Retina (tissue), 1 donor: ENCODE measurements at places on chromosomes 12 and 14.
A peak's percentile ranks its signal among the peaks of the same experiment; 100 is the strongest.

DNA sequence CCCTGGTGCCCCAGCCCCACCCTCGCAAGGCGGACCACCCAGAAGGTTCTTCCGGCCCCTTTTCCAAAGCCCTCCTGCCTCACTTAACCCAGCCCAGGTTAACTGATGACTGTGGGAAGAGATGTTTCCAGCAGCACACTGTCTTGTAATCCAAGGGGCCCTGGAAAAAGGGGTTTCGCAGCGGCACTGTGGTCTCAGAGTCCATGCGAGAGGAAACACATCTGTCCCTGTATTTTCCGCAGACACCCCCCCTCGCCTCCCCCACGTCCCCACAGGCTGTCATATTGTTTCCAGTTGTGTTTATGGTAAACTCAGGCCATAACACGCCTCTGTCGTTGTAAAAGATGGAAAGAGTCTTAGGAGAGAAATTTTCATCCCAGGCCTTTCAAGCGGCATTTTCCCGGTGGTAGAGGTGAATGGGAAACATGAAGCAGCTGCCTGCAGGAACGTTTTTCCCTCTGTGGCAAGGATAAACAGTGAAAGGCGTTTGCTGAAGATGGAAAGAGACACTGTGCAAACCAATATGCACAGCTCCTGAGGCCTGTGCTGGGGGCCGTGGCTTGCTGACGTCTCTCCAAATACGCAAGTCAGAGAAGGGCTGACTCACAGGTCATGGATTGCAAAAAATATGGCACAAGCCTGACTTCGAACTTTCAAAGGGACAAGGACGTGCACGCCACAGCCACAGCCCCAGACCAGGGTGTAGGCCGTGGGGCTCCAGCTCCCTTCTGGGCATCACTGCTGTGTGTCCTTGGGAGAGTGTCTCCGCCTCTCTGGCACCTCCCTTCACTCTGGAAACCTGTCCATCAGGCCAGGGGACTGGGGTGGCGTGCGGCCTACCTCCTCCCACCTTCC lies 22.5 kb upstream of the FZD10 start:
- no peak for DNase-seq

DNA sequence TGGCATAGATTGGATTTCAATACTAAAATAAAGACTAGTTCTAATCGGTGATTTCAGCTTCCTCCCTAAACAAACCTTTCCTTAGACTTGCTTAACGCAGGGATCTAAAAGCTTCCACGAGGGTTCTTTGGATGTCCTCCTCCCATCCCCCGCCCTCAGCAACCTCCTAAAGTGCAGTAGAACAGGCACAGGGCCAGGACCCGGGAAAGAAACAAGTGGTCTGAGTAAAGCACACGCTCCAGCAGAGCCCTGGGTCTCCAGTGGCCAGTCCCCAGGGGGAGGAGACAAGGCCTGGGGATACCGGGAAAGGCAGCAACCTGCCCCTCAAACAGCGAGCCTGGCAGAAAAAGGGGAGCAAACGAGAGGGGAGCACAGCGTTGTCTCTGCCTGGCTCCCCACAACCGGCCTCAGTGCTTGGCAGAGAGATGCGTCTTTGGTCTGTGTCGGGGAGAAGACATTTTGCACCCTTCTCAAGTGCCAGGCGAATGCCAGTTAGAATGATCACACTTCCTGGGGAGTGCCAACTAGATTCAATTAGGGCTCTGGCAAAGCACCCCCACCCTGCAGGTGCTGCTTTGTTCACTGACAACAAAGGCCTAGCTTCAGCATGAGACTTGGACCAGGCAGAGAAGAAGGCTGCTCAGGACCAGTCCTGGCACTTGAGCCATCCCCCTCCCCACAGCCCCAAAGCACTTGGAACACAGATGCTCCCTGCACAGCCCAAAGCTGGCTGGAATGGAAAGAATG lies 17.1 kb upstream of the SLC6A12 start:
- DNase-seq = peak; percentile 16

DNA sequence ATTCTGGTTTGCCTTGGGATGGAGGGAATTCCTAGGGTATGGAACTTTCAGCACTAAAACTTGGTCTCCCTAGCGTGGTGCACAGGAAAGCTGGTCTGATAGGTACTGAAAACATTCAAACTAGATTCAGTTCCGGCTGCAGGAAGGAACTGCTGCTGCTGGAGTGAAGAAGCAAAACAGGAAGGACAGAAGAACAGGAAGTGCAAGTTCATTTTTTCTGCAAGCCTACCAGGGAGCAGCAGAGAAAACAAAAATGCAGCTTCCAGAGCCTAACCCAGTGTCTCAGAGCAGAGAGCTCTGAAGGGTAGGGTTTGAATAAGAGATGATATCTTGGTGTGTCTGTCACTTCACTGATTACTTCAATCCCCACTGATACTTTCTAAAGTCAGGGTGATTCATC lies 165.2 kb downstream of the VRK1 start:
- no peak for DNase-seq

GRCh38 chr12:103962493-103962892 lies 3.2 kb upstream of the TDG start:
- no peak for DNase-seq

GRCh38 chr12:25997201-25997963 lies 38.9 kb downstream of the RASSF8 start:
- DNase-seq = peak; percentile 32

GRCh38 chr12:122031342-122032216 lies 9.9 kb downstream of the BCL7A start:
- DNase-seq = peak; percentile 64

DNA sequence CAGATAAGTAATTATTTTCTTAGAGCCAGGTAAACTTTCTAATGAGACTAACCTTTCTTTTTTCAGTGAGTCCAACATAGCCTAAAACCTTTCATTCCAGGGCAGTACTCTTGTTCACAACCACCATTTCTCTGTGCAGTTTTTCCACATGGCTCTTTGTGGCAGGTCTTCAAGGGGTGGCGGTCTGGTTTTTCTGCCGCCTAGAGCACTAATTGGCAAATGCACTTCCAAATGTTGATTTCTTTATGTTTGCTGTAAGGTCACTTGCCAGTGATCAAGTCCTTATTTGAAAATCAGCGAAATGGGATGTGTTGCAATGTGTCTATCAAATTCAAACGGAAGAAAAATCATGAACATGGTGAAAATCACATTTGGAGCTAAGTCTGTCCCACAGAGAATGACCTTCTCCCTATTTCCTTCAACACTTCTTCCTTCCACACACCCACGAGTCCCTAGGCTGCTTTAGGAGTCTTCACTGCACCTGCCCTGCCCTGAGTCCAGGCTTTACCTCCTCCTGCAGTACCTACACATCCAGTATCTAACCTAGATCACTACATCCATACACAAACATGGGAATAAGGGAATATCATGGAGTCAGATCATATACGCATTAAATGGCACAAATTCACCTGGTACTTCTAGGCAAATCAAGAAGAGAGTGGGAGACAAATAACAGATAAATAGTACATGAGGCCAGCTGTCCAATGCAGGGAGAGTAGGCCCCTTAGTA lies 1.9 kb downstream of the SRGAP1 start:
- peak; percentile 39 for DNase-seq

DNA sequence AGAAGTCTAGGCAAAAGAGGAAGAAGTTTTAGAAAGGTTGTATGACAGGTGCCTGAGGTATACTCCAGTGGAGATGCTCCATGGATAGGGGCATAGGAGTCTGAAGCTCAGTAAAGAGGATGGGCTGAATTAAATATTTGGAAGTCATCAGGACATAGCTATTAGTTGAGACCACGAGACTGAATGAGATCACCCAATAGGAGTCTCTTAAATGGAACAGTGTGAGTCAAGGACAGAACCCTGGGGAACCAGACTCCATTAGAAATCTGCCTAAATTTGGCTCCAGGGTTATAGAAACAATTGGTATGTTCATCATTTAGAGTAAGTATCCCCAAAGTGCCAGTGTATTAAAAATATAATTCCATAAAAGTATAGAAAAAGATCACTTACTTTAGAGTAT lies 172.6 kb downstream of the PRKCH start:
- DNase-seq = no peak

- DNase-seq = peak; percentile 92
Measured at GRCh38 chr12:131132118-131132892, 178.6 kb downstream of the ADGRD1 start.

DNA sequence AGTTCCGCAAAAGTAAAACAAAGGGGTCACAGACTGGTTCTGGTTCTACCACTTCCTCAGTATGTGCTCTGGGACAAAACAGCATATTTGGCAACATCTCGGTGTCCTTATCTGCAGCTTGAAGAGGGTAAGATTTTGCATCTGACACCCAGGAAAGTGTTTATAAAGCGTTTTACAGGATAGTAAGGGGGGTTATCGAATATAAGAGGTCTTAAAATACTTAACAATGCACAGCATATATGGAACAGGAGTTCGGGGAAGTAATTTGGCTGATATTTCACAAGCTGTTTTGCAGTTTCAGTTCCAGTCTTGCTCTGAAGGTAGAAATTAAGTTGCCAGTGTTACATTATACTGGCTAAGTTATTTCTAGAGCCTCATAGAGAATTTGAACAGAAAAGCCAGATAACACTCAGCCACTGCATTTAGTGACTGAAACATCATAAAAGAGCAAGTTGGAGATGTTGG lies 904 bp upstream of the MAP4K5 start:
- no peak for DNase-seq

DNA sequence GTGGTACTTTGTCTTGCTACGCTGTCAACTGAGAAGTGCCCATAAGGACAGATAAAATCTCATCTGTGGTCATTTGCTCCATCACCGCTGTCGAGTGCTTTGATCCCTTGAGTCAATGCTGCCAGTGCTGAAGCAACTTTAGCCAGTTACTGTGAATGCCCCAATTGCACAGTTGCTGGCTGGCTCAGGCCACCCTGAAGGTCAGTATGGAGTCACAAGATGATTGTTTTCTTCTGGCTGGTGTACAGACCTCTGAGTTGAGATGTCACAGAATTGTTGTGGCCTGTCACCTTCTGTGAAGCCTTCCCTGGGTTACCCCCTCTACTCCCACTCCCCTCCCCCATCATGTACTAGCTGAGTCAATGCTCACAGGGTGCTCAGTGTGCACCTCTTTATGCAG lies 92.9 kb downstream of the PELI2 start:
- DNase-seq = no peak

DNA sequence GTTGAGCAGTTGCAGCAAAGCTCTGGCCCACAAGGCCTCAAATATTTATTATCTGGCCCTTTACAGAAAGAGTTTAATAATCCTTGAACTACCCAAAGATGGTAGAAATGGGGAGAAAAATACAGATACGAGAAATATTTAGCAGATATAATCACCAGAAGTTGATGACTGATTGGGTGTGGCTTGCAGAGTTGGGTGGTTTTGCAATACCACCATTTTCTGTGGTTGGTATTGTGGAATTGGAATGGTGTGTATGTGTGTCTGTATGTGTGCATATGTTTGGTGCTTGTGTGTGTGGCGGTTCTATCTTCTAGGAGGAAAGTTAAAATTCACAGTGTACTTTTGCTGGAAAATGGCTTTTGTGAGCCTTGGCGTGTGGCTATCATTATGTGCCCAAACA lies 85.4 kb upstream of the MANSC4 start:
- no peak for DNase-seq

DNA sequence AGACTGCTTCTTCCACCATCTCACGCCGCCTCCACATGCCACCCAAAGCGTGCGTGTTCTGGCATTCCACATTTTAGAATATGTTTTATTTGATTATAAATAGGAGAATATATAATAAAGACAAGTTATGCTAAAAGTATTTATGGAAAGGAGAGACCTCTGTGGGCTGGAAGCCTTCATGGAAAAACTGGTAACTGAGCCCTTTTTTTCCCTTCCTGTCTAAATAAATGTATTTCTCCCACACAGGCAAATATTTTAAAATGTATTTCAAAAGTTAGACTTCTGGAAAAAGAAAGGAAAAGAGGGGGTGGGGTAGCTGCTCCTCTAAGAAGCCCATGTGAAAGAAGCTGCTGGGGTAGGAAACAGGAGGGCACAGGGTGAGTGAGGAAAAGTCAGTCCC lies 16.1 kb upstream of the NR4A1 start:
- DNase-seq = no peak

DNA sequence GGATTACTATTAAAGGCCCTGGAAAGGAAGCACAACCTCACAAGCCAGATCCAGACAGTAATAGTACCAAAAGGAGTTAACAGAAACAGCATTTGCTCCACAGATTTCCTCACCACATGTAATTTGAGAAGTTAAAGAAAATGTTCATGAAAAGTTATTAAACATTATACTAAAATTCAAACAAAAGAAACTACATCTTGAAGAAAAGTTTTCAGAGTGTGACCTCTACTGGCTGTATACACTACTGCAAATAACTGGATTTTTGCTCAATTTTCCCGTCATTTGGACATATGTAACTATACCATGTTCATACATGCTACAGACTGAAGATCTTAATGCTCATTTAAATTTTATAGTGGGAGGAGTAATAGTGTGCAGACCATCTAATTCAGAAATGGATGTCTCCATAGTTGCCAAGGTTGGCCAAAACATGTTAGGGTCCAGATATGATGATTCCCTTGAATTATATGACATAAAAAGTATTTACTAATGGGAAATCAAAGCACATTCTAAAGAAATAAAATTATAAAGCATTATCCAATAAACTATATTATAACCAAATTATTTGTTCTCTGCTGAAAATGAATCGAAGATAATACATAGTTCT lies 5.6 kb downstream of the KRR1 start:
- DNase-seq = no peak

DNA sequence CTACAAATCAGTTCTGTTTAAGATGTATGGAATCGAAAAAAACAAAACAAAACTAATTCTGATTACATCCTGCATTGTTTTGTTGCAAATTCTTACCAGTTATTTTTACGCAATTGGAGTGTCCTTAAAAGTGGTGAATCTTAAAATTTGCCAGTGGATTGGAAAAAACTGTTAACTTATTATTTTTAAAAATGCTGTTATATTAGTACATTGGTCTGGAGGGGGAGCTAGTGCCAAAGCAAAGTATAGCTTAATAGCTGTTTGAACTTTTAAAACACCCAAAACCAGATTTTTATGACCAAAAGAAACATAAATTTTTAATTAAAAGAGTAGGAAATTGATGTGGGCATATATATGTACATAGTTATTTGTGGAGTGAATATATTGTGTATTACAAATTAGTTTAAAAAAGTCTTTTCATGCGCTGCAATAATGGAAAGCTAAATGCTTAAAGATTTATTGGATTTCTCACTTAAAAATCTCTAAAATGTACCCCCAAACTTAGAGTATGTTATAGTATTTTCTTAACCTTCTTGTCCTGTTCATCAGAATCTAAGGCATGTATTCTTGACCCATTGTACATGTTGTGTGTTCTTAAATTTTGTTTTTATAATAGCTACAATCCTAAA lies 2.5 kb downstream of the FUT8 start:
- DNase-seq = peak; percentile 17

DNA sequence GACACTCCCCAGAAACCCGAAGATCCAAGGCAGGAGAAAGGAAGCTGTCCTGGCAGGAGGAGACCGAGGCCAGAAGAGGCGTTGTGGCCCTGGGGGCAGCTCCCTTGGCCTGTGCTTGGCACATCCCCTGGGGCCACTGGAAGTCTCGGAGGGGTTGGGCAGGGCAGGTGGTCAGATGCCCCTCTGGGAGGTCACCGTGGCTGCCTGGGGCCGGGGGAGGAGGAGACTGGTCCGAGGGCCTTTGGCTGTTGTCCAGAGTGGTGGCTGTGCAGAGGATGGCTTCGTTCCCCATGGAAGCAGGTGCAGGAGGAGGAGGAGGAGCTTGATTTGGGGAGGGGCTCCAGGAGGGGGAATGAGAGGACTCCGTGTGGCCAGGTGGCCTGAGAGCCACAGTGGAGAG lies 3.3 kb upstream of the NUDT14 start:
- DNase-seq = no peak
